Daoy (cell line): ENCODE measurements at places on chromosomes 2 and 18.

DNA sequence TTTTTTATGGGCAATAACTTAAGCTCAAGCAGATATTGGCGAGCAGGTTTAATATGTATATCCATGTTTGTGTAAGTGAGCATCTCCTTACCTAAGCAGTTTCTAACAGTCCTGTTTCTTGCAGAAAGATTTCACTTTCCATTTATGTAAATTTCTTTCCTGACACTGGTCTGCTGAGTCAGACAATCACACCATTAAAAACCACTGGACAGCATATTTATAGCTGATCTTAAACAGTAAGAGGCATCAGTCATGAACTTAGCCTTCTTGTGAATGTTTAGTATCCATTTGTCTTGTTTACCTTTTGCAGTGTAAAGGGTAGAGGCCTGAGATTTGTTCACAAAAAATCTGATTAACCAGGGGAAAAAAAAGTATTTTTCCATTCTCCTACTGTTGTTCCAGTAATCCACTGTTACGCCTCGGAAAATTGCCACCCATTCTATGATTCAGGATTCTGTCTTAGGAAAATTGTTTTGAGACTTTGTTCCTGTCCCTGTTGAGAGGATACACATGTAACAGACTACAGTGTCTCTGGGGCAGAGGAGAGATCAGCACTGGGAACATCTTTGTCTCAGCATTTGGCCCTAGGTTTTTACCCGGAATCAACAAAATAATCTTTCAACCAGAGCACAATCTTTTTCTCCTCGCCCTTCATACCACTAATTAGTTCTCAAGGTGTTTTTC, 521.0 kb upstream of the NRP2 start:
- DNase-seq, result no peak

DNA sequence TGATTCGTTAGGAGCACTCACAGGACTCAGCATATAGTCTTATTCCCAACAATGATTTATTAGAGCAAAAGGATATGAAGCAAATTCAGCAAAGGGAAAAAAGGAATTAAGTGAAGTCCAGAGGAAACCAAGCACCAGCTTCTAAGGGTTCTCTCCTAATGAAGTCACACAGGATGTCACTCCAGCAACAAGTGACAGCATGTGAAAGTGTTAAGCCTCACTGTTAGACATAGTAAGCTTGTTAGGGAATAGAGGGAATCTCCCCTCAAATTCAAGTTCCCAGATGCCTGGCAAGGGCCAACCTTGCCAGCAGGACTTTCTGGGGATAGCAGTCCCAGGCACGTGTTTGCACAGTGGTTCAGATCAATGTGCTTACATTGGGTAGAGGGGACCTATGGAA, 4.4 kb upstream of the SLC30A6 start:
- DNase-seq, result no peak

DNA sequence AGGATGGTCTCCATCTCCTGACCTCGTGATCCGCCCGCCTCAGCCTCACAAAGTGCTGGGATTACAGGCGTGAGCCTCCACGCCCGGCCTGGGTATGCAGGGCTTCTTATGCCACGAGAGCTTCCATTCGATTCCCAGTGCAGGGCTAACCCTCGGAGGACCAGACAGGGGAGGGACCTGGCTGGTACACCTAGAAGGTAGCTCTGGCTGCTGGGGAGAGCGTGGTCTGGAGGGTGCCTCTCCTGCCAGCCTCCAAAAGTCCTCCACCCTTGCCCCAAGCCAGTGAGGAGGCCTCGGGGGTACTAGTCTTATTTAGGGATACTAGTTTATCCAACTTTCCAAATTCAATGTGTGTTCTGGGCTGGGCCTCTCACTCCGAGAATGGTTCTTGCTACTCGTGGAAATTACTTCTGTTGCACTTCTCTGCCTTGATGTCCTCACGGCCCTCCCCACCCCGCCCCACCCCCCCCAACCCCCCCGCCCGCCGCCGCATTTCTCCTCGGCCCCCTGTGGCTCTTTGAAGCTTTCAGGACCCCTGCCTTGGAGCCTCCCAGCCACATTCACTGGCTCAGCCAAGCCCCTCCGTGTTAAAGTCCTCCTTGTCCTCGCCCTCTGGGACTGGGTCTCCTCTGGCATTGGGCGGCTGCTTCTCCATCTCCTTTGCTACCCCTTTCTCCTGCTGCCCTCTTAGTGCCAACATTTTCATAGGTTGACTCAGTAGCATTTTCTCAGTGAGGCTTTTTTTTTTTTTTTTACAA, 143.0 kb upstream of the EPAS1 start:
- DNase-seq, result no peak

- DNase-seq, result no peak
Observed at GRCh38 chr2:221448844-221449390, 123.2 kb downstream of the EPHA4 start.

DNA sequence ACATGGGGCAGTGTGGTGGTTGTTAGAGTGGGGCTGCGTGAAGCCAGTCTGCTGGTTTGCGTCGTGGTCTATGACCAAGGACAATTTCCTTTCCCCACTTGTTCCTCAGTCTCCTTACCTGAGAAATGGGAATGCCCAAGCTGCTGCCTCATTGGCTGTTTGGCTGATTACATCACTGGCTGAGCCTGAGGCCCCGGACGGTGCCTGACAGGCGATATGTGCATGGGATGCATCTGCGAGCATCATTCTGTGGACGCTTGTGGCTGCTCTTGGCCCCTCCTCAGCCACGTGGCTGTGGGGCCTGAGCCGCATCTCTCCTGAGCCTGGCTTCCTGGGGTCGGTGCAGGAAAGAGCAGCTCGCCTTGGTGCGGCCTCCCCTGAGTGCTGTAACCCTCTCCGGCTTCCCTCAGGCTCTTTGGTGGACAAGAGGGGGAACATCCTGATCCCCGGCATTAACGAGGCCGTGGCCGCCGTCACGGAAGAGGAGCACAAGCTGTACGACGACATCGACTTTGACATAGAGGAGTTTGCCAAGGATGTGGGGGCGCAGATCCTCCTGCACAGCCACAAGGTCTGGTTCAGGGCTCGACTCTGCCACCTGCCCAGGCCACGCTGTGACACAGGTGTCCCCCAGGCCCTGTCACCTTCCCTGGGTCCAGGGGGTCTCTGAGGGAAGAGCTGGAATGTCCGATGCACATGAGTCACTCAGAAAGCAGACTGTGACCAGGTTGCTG, 17.2 kb downstream of the CNDP2 start:
- DNase-seq, result no peak
